Body of pancreas (tissue), 4 donors: ENCODE measurements at places on chromosomes 7 and 10.

- peaks cover 16% of the 10 kb centered on the region for H3K4me1 ChIP-seq
- peaks cover 11% of the 10 kb centered on the region for H3K27me3 ChIP-seq
- no peak for DNase-seq
- no peak overlapping the region for H3K27ac ChIP-seq
Observed at GRCh38 chr10:117218654-117219053, 21.4 kb downstream of the KCNK18 start.

GRCh38 chr7:107016312-107016711 is 28.2 kb upstream of the PRKAR2B start:
- no peaks in the 10 kb centered on the region for H3K36me3 ChIP-seq
- H3K4me3 ChIP-seq, result no peak overlapping the region
- no peaks in the 10 kb centered on the region for H3K27me3 ChIP-seq
- no peaks in the 10 kb centered on the region for H3K4me1 ChIP-seq

- no peaks in the 10 kb centered on the region for H3K36me3 ChIP-seq
- H3K27me3 ChIP-seq, result no peaks in the 10 kb centered on the region
- H3K4me1 ChIP-seq, result no peaks in the 10 kb centered on the region
- no peak overlapping the region for H3K4me3 ChIP-seq
Observed at GRCh38 chr7:18855796-18856195, 261.6 kb downstream of the TWIST1 start.

DNA sequence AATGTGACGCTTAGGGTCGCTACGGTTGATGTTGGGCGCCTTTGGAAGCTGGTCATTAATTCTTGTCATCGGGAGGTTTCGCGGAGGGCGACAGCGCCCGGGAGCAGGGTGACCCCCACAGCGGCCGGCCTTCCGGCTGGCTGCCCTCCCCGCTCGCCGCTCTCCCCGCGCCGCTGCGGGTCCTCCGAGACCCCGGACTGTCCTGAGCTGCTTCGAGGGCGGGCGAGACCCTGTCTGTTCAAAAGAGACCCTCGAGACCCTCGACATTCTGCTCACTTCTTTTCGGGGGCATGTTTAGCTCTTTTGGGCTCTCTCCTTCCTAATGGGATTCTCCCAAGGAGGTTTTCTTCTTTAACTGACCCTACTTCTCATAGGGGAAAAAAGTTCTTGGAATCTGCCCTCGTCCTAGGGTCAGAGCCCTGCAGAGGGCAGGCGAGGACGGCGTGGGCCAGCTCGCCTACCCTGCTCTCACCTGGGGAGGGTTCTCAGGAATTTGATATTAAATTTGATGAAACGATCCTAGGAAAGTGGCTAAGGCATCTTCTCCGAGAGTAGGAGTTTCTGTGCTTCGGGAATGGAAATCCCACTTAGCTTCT is 257.0 kb downstream of the OTUD1 start:
- H3K36me3 ChIP-seq, result no peaks in the 10 kb centered on the region
- no peak overlapping the region for H3K27ac ChIP-seq
- H3K4me3 ChIP-seq, result no peak overlapping the region
- DNase-seq, result no peak

GRCh38 chr7:50981743-50982142 is 199.0 kb upstream of the GRB10 start:
- H3K27ac ChIP-seq, result no peak overlapping the region
- H3K36me3 ChIP-seq, result no peaks in the 10 kb centered on the region
- no peaks in the 10 kb centered on the region for H3K4me1 ChIP-seq
- DNase-seq, result no peak
- no peak overlapping the region for H3K4me3 ChIP-seq

DNA sequence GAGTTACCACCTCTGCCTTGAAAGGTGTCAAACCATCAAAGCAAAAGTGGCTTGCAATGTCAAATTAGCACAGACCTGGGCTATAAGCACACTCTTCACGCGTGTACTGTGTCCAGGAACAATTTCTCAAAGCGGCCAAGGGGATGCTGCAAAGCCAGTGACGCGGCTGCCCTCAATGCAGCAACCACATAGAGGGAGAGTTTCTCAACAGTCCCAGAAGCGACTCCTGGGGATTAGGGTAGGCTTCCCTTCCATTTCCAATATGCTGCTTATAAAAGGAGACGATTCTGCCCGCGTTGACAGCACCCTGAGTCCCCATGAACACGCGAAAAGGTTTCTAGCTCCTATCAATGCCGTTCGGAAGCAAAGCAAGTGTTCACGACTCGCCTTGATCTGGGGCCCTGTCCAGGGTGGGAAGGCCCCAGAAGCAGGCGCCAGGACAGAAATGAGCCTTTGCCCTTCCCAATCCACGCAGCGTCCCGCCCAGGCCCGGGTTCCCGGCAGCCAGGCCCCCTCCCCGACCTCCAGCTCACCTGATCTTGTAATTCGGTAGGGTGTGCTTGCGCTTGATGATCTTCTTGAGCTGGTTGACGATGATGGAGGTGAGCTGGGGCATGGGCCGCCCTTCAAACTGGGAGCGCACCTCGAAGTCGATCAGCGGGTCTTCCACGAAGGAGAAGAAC is 1.3 kb downstream of the PDZD8 start:
- H3K27ac ChIP-seq, result peak overlapping the region; percentile 93
- H3K4me3 ChIP-seq, result peak overlapping the region; percentile 48
- peaks cover 22% of the 10 kb centered on the region for H3K4me1 ChIP-seq
- no peaks in the 10 kb centered on the region for H3K36me3 ChIP-seq

- no peaks in the 10 kb centered on the region for H3K27me3 ChIP-seq
- H3K27ac ChIP-seq, result no peak overlapping the region
- no peaks in the 10 kb centered on the region for H3K36me3 ChIP-seq
- no peak for DNase-seq
- no peak overlapping the region for H3K4me3 ChIP-seq
Observed at GRCh38 chr10:35876248-35876647, 234.2 kb upstream of the FZD8 start.

- no peak overlapping the region for H3K4me3 ChIP-seq
- H3K36me3 ChIP-seq, result no peaks in the 10 kb centered on the region
- H3K27me3 ChIP-seq, result no peaks in the 10 kb centered on the region
- no peak overlapping the region for H3K27ac ChIP-seq
Observed at GRCh38 chr7:139762886-139763285, 14.9 kb downstream of the HIPK2 start.

DNA sequence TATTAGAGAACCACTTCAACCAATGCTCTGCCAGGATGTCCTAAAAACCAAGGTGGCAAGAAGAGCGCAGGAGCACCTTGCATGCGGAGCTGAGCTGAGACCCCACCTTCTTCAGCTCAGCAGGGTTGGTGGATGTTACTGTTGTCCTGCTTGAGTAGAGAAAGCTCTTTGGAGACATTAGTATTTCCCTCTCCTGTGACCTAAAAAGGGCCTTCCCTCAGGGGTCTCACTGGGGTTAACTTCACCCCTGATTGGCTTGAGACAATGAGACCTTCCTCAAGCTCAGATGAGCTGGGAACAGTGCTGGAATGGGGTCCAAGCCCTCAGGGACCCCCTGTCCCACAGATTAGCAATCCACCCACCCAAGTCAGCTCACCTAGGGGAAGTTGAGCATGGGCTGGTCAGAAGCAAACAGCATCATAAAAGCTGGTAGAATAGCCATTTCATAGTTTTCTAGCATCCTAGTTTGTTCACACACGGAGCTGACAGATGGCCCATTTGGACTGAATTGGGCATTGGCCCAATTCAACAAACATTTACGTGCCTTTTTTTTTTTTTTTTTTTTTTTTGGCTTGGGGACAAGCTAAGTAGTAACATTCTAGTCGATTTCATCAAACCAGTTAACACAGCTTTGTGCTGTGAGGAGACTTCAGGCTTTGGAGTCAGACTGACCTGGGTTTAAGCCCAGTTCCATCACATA is 100.6 kb upstream of the HABP2 start:
- H3K4me3 ChIP-seq, result no peak overlapping the region
- H3K4me1 ChIP-seq, result peaks cover 23% of the 10 kb centered on the region
- H3K27ac ChIP-seq, result no peak overlapping the region
- no peaks in the 10 kb centered on the region for H3K36me3 ChIP-seq
- DNase-seq, result no peak

GRCh38 chr10:85864868-85865526 is 501.6 kb downstream of the GRID1 start:
- no peaks in the 10 kb centered on the region for H3K4me1 ChIP-seq
- DNase-seq, result no peak
- no peaks in the 10 kb centered on the region for H3K27me3 ChIP-seq
- H3K4me3 ChIP-seq, result no peak overlapping the region
- H3K27ac ChIP-seq, result no peak overlapping the region

- H3K4me3 ChIP-seq, result no peak overlapping the region
- no peaks in the 10 kb centered on the region for H3K27me3 ChIP-seq
- no peak for DNase-seq
- H3K4me1 ChIP-seq, result peaks cover 5% of the 10 kb centered on the region
- no peaks in the 10 kb centered on the region for H3K36me3 ChIP-seq
Observed at GRCh38 chr10:3661271-3661670, 123.7 kb downstream of the KLF6 start.

GRCh38 chr10:93482145-93482834 is at the start of gene MYOF:
MYOF (minus strand) TSS chr10:93482334; CDS start chr10:93482194, 140 bp downstream.
- H3K27ac ChIP-seq, result peak within 1 kb of the TSS; percentile 82
- peak; percentile 59 for DNase-seq
- peaks cover 5% of the 10 kb centered on the region for H3K4me1 ChIP-seq
- H3K36me3 ChIP-seq, result no peaks in the 10 kb centered on the region
- no peaks in the 10 kb centered on the region for H3K27me3 ChIP-seq

DNA sequence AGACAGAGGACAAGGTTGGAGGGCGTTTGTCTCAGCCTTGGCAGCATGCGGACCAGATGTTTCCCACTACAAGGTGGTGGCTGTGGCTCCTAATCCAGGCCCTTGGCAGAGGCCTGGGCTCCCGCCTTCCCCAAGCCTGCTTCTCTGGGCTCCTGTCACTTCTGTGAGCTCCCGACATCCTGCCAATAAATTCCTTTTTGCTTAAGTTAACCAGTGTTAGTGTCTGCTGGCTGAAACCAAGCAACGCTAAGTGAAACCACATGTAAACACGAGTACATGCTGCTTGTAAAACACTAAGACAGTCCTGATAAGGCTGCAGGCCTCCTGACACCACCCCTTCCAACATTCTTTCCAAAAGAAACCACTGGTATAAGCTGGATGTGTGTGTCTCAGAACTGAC is 263.6 kb upstream of the ZMIZ1 start:
- peak; percentile 50 for DNase-seq
- no peaks in the 10 kb centered on the region for H3K27me3 ChIP-seq
- peaks cover 9% of the 10 kb centered on the region for H3K4me1 ChIP-seq
- peak overlapping the region; percentile 38 for H3K27ac ChIP-seq

- no peaks in the 10 kb centered on the region for H3K36me3 ChIP-seq
- H3K27ac ChIP-seq, result no peak overlapping the region
- no peaks in the 10 kb centered on the region for H3K4me1 ChIP-seq
- H3K27me3 ChIP-seq, result no peaks in the 10 kb centered on the region
- peak; percentile 48 for DNase-seq
- H3K4me3 ChIP-seq, result no peak overlapping the region
Observed at GRCh38 chr7:11427686-11428273, 404.2 kb downstream of the THSD7A start.

DNA sequence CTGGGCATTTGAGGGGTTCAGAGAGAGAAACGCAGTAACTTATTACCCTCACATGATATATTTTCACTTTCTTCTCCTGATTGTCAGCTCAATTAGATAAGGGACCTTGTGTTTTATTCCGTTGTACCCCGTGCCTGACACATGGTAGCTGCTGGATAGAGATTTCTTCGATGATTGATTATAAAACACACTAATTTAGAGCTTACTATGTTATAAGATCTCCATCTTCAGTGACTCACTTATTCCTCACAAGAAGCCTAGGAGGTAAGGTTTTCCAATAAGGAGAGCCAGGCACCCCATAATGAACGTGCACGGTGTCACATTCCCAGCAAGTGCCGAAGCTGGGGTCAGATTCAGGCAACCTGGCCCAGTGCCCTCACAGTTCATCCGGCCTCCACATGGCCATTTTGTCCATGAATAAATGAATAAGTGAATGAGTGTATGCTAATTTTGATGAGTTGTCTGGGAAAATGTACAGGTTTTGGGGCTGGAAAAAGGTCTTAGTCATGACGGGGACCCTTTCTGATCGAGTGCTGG is 138.1 kb upstream of the CDCA7L start:
- no peaks in the 10 kb centered on the region for H3K27me3 ChIP-seq
- DNase-seq, result no peak
- H3K4me3 ChIP-seq, result peak overlapping the region; percentile 31
- H3K4me1 ChIP-seq, result peaks cover 13% of the 10 kb centered on the region
- H3K36me3 ChIP-seq, result no peaks in the 10 kb centered on the region
- peak overlapping the region; percentile 81 for H3K27ac ChIP-seq

- DNase-seq, result peak; percentile 54
- no peaks in the 10 kb centered on the region for H3K36me3 ChIP-seq
- no peaks in the 10 kb centered on the region for H3K27me3 ChIP-seq
- no peak overlapping the region for H3K27ac ChIP-seq
Observed at GRCh38 chr10:36779238-36779846, 346.1 kb upstream of the ANKRD30A start.

DNA sequence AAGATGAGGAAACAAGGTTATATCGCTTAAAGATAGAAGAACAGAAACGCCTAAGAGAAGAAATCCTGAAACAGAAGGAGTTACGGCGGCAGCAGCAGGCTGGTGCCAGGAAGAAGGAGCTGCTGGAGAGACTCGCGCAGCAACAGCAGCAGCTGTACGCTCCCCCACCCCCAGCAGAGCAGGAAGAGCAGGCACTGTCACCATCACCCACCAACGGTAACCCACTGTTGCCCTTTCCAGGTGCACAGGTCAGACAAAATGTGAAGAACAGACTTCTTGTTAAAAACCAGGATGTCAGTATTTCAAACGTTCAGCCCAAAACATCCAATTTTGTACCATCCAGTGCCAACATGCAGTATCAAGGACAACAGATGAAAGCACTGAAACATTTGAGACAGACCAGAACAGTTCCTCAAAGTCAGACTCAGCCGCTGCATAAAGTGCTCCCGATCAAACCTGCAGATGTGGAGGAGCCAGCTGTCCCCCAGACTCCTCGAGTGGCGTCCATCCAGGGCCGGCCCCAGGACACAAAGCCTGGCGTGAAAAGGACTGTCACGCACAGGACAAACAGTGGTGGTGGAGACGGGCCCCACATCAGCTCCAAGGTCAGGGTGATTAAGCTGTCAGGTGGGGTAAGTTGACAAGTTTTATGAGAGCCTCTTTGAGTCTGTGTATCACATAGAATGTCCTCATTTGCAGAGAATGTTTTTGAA is 67.1 kb downstream of the SHH start:
- no peak for DNase-seq
- peaks cover 14% of the 10 kb centered on the region for H3K36me3 ChIP-seq
- no peaks in the 10 kb centered on the region for H3K4me1 ChIP-seq
- no peak overlapping the region for H3K4me3 ChIP-seq
- H3K27ac ChIP-seq, result no peak overlapping the region
- H3K27me3 ChIP-seq, result no peaks in the 10 kb centered on the region

- H3K27me3 ChIP-seq, result no peaks in the 10 kb centered on the region
- H3K4me3 ChIP-seq, result no peak overlapping the region
- no peaks in the 10 kb centered on the region for H3K36me3 ChIP-seq
- H3K27ac ChIP-seq, result no peak overlapping the region
Observed at GRCh38 chr7:24769014-24769830, 12.0 kb upstream of the GSDME start.
